Activated naive CD8-positive, alpha-beta T cell treated with anti-CD3 and anti-CD28 coated beads for 36 hours (primary cell): ENCODE measurements at places on chromosomes 13 and 19.

DNA sequence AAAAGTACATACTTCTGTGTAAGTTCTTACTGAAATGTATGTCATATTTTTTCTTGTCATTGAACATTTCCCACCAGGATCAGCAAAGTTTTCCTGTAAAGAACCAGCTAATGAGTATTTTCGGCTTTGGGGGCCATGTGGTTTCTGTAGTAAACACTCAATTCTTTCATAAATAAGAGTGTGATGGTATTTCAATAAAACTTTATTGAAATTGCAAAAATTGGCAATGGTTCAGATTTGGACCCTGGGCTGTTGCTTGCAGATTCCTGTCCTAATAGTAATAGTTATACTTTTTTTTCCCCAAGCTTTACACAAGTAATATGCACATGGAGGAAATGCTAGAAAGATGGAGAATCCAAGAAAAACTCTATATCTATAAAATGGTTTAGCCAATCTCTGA lies 83.7 kb downstream of the ZNF536 start:
- H3K36me3 ChIP-seq: no peaks in the 10 kb centered on the region
- no peak overlapping the region for H3K4me3 ChIP-seq
- no peak overlapping the region for H3K27ac ChIP-seq
- no peak for DNase-seq
- H3K27me3 ChIP-seq: peaks cover 10% of the 10 kb centered on the region

DNA sequence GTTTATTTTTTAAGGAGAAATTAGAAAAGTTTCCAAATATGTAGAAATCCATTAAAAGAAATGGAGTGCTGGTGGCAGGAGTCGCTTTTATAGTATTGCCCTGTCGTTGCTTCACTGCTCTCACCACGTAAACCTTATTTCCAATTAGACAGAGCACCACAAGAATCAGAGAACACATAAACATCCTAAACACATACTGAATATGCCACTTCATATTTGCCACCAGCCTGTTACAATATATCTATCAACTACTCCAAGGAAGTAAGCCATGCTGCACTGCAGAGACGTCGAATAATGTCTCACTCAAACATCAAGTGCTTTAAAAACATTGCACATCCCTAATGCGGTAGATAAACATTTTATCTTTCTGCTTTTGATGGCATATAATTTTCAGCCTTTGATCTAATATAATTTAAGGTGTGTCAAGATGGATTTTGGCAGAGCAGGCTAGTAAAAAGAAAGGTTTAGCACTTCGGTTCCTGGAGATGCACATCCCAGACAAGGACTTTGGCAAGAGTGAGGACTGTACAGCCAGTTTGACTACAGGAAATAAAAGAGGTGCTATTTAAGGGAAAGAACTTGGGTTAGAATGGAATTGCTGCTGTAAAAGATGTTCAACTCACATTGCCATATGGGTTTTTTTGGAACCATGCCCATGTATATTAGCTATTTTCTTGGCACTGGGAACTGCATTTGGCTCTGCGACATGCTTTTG lies 932.3 kb downstream of the EFNB2 start:
- H3K27ac ChIP-seq: no peak overlapping the region
- no peak for DNase-seq
- no peaks in the 10 kb centered on the region for H3K27me3 ChIP-seq
- no peak overlapping the region for H3K4me3 ChIP-seq

DNA sequence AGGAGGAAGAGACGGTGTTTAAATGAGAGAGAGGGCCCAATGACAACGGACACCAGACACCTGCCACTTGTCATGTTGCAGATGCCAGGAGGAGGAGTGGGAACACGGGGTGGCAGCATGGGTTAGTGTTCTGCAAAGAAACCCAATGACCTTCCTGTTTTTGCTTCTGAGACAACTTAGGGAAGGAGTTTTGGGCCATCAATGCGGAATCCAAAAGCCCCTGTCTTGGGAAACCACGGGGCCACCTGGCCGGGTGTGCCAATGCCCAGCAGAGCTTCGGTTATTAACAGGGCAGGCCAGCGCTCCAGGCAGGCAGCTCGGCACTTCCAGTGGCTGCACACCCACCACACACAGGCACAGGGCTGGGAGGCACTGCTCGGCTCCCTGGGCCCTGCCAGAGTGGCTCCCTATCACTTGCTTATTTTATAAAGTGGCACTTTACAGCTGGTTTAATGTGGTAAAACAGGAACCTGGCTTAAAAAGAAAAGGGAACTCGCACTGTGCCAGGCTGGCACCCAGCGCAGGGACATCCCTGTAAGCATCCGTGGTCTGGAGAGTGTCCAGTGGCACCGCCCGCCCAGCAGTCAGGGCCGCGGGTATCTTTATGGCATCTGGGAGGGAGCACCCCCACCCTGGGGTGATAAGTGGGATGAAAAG lies 19.1 kb downstream of the ELL start:
- H3K36me3 ChIP-seq: no peaks in the 10 kb centered on the region
- DNase-seq: no peak
- H3K4me3 ChIP-seq: no peak overlapping the region
- H3K27me3 ChIP-seq: no peaks in the 10 kb centered on the region
- H3K4me1 ChIP-seq: peaks cover 79% of the 10 kb centered on the region

GRCh38 chr19:57560049-57560491 lies 407 bp upstream of the ZNF550 start:
- H3K27ac ChIP-seq: peak overlapping the region; percentile 92
- H3K4me1 ChIP-seq: peaks cover 29% of the 10 kb centered on the region
- peaks cover 55% of the 10 kb centered on the region for H3K36me3 ChIP-seq
- peak overlapping the region; percentile 94 for H3K4me3 ChIP-seq
- peak; percentile 5 for DNase-seq

GRCh38 chr19:55683449-55684261 lies 8.6 kb downstream of the EPN1 start:
- no peak for DNase-seq
- H3K27me3 ChIP-seq: no peaks in the 10 kb centered on the region
- H3K4me3 ChIP-seq: no peak overlapping the region
- H3K27ac ChIP-seq: no peak overlapping the region

DNA sequence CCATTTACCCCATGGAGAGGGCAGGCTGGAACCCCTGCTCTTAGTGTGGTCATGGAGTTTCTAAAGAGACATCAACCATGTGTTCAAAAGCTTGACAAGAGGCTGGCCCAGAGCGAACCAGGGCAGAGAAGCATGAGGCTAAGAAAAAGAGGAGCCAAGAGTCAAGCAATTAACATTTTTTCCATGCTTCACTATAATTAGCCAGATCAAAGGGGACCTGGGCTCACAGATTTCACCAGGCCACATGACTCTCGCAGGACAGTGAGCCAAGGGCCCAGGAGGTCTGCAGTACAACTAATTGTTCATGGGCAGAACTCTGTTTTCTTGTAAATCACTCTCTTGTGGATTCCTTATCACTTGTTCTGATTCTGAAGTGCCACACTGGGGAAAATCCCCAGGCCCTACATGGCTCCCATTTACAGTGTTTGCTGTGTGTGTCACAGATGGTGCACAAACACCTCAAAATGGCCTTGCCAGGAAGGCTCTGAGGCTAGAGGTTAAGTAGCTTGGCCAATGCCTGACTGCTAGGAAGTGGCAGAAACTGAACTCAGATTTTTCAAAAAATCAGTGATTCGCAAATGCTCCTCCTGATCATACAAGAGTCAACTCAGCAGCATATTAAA lies 101.2 kb downstream of the LHFPL6 start:
- H3K27me3 ChIP-seq: peaks cover 3% of the 10 kb centered on the region
- H3K36me3 ChIP-seq: no peaks in the 10 kb centered on the region
- H3K4me1 ChIP-seq: no peaks in the 10 kb centered on the region
- H3K4me3 ChIP-seq: no peak overlapping the region

GRCh38 chr19:45768655-45768983 lies 433 bp downstream of the SIX5 start:
- peak overlapping the region; percentile 87 for H3K4me3 ChIP-seq
- peak overlapping the region; percentile 55 for H3K27ac ChIP-seq

DNA sequence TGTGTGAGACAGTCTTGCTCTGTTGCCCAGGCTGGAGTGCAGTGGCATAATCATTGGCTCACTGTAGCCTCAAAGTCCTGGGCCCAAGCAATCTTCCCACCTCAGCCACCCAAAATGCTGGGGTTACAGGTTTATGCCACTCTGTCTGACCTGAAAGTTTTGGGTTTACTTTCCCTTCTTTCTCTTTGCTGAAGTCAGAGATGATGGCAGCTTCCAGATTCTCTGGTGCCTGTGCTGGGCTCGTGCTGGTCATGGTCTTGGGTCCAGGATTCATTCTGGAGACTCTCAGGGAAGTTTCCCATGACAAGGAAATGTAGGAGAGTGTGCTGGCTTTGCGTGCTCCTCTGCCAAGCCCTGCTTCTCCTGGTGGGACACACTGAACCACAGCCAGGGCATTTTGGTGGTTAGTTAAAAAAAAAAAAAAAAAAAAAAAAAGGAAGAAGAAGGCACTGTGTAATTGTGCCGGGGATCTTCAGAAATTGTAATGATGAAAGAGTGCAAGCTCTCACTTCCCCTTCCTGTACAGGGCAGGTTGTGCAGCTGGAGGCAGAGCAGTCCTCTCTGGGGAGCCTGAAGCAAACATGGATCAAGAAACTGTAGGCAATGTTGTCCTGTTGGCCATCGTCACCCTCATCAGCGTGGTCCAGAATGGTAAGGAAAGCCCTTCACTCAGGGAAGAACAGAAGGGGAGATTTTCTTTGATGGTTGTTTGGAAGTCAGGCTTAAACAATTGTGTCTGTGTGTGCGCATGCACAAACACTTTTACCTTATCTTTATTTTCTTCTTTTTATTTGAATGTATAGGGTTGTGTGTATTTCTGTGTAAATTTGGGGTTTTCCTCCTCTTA lies at the start of gene ALOX5AP:
ALOX5AP (plus strand) TSS at position 519 of the 847 bp plus-strand sequence; CDS start at position 582, 63 bp downstream.
- H3K4me1 ChIP-seq: peaks cover 58% of the 10 kb centered on the region
- H3K27me3 ChIP-seq: peaks cover 3% of the 10 kb centered on the region
- DNase-seq: no peak
- H3K4me3 ChIP-seq: peak within 1 kb of the TSS; percentile 88
- peak within 1 kb of the TSS; percentile 88 for H3K27ac ChIP-seq

- H3K27ac ChIP-seq: no peak overlapping the region
- H3K27me3 ChIP-seq: peaks cover 4% of the 10 kb centered on the region
- H3K4me1 ChIP-seq: no peaks in the 10 kb centered on the region
- DNase-seq: no peak
- H3K4me3 ChIP-seq: no peak overlapping the region
These were observed 15.1 kb downstream of the LHFPL6 start for GRCh38 chr13:39587939-39588338.

DNA sequence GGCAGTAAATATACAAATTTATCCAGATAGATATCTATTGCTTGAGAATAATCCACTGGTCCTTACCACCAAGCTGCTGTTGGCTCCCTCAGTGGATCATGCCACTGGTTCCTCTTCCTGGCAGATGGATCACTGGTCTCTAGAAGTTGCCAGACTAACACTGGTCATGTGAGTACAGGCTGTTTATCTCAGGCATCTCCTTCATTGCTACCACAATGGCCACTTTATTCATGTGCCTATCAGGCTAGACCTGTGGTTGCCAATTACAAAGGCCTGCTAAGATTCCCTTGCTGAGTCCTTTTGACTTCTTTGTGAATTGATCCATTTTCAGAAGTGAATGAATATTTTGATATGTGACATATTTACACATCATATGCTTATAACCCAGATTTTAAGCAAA lies 1659.5 kb upstream of the PCDH20 start:
- no peak for DNase-seq
- H3K36me3 ChIP-seq: no peaks in the 10 kb centered on the region
- no peak overlapping the region for H3K27ac ChIP-seq
- H3K4me3 ChIP-seq: no peak overlapping the region
- H3K27me3 ChIP-seq: no peaks in the 10 kb centered on the region

GRCh38 chr19:19788015-19788414 lies 33.5 kb downstream of the ZNF506 start:
- peaks cover 83% of the 10 kb centered on the region for H3K36me3 ChIP-seq
- H3K4me3 ChIP-seq: no peak overlapping the region
- H3K27ac ChIP-seq: peak overlapping the region; percentile 16
- H3K4me1 ChIP-seq: peaks cover 15% of the 10 kb centered on the region

DNA sequence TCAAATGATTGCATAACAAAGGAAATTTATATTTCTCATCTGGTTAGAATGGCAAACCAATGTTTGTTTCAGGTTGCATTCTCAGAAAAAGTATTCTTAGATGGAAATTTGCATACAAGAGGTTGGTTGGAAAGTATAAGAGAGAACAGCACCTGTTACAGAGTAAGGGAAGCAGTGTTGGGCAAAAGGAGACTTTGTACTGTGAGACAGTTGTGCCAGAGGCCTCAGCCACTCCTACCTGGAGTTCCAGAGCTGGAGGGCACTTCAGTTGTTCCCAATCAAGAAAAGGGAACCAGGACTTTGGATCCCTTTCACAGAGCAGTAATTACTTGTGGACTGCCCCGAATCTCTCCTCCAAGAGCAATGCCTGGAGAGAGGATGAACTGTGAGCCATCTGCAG lies 81.8 kb downstream of the SPRY2 start:
- no peaks in the 10 kb centered on the region for H3K36me3 ChIP-seq
- H3K27ac ChIP-seq: no peak overlapping the region

DNA sequence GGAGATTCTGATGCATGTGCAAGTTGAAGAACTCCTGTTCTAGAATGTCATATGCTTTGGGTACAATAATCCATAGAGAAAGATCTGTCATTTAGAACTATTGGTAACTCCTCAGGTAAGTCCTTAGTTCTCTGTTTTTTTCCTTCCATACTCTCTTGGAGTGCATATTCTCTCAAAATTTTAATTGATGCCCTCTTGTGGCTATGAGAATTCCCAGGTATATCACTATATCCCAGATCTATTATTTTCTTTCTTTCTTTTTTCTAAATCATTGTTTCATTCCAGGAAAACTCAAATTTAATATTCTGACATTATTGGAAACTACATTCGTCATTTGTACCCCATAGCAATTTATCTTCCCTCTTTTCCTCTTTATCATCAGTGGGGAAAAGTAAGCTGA lies 485.4 kb downstream of the KLF5 start:
- no peaks in the 10 kb centered on the region for H3K4me1 ChIP-seq
- H3K27me3 ChIP-seq: no peaks in the 10 kb centered on the region
- H3K4me3 ChIP-seq: no peak overlapping the region
- no peak for DNase-seq
- no peak overlapping the region for H3K27ac ChIP-seq

GRCh38 chr19:48445256-48445605 lies 552 bp upstream of the GRWD1 start:
- H3K36me3 ChIP-seq: peaks cover 34% of the 10 kb centered on the region
- peak overlapping the region; percentile 93 for H3K27ac ChIP-seq
- H3K4me1 ChIP-seq: peaks cover 36% of the 10 kb centered on the region
- DNase-seq: no peak

DNA sequence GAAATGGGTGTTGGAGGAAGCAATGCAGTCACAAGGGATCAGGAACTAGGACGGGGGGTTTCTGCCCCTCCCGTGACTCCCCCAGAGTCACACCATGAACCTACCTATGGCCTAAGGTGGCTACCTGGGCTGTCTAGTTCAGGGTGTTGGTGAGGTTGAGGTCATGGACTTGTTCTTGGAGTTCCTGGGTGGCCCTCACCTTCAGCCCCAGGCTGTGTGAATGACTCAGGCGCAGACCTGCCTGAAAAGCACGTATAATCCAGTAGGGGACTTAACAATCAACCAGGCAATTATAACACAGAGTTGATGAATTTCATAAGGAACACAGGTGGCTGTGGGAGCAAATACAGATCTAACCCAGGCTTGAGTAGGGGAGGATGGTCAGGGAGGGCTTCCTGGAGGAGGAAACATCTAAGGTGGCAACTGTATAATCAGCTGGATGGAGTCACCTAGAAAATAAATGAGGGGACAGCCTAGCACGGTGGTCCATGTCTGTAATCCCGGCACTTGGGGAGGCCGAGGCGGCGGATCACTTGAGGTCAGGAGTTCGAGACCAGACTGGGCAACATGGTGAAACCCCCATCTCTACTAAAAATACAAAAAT lies 25.6 kb upstream of the ADGRE1 start:
- H3K27me3 ChIP-seq: no peaks in the 10 kb centered on the region
- peaks cover 12% of the 10 kb centered on the region for H3K4me1 ChIP-seq
- H3K4me3 ChIP-seq: peak overlapping the region; percentile 4
- peaks cover 2% of the 10 kb centered on the region for H3K36me3 ChIP-seq
- H3K27ac ChIP-seq: no peak overlapping the region
- no peak for DNase-seq
